T-helper 17 cell (primary cell): ENCODE measurements at places on chromosomes 7 and 10.

GRCh38 chr7:122951006-122951405 lies 44.5 kb downstream of the TAS2R16 start:
- no peak for DNase-seq

DNA sequence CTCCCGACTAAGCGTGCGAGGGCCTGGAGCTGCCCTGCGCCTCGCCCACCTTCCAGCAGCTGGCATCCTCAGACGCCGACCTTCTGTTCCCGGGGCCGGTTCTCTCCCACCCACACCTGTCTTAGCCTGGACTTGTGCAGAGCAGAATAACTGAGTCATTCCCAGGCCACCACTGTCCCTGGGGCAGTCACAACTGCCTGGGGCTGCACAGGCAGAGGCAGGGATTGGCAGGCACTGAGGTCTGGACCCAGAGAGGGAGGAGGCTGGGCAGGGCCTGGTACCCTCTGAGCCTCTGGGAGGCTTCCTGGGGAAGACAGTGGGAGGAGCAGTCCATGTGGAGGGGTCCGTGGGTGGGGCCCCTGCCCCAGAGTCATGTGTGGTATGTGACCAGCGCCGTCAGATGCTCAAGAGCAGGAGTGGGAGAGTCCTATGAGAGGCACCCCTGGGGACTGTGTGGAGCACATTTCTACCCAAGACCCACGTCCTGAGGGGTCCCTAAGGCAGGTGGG lies 74.3 kb downstream of the NKX6-2 start:
- no peak for DNase-seq

- DNase-seq: no peak
Measured at GRCh38 chr7:46486256-46487206, 565.5 kb upstream of the IGFBP3 start.

DNA sequence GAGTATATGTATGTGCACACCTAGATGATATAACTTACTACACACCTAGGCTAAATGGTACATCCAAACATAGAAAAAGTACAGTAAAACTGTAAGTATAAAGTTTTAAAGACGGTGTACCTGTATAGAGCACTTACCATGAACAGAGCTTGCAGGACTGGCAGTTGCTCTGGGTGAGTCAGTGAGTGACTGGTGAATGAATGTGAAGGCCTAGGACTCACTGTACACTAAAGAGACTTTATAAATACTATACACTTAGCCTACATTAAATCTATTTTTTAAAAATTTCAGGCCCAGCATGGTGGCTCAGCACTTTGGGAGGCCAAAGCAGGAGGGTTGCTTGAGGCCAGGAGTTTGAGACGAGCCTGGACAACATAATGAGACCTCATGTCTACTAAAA lies 195.3 kb downstream of the FZD1 start:
- no peak for DNase-seq

DNA sequence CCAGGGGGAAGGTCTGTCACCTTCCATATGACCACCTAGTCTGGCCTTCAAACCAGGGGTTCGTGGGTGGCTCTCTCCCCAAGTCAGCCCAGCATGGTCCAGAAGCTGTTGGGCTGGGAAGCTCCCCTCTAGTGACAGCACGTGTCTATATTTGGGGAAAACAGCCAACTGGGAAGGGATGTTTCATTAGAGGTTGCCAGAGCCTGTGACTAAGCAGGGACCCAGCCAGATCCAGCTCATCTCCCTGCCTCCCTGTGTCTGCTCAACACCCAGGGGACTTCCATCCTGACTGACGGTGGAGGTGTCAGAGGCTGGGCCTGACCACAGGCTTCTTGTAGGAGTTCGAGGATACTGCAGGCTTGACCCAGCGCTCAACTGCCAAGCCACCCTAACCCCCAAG lies 10.5 kb downstream of the STYXL1 start:
- no peak for DNase-seq

GRCh38 chr7:71497256-71497946 lies 365.5 kb downstream of the GALNT17 start:
- DNase-seq: no peak

DNA sequence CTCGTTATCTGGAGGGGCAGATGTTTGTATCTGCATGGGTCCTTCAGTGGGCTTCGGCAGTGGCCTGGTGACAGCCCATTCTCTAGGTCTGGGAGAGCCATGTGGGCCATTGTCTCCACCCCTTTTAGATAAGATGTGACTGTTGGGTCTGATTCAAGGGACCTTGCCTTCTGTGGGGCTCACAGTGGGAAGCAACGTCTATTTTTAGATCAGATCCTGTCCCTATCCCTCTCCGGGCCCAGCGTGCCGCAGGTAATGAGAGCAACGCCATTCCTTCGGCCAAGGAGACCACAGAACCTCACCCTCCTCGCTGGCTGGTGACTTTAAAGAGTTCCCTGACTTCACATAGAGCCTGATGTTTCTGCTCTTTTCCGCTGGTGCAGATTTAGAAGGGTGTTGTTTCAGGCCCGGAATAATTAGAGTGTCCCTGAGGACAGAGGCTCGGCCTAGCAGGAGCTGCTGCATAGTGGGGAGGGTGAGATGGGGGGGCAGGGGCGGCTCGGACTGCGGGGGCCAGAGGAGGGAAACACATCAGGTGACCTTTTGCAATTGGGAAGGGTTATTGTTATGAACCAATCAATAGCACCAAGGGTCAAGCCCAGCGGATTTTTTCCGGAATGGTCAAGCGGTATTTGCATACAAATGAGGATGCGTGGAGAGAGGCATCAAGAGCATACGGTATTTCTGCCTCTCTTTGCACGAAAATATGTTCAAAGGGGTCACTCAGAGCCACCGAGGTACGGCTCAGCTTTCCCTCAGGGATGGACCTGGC lies 503.0 kb upstream of the FOXK1 start:
- DNase-seq: no peak

DNA sequence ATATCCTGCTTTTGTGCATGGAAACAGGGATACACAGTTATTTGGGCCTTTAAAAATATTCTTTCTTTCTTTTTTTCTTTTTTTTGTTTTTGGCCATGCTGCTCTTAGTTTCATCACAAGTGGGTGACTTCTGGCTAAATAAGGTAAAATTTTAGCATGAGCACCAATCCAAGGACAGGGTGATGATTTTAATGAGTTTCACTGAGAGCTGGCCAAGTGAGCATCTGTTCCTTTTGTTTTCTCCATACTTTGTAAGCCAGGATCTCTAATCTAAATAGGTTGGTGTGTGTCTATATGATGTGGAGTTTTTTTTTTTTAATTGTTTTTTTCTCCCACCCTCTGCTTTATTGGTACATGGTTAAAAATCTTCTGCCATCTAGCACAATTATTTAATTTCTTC lies 106.8 kb downstream of the POLL start:
- no peak for DNase-seq

DNA sequence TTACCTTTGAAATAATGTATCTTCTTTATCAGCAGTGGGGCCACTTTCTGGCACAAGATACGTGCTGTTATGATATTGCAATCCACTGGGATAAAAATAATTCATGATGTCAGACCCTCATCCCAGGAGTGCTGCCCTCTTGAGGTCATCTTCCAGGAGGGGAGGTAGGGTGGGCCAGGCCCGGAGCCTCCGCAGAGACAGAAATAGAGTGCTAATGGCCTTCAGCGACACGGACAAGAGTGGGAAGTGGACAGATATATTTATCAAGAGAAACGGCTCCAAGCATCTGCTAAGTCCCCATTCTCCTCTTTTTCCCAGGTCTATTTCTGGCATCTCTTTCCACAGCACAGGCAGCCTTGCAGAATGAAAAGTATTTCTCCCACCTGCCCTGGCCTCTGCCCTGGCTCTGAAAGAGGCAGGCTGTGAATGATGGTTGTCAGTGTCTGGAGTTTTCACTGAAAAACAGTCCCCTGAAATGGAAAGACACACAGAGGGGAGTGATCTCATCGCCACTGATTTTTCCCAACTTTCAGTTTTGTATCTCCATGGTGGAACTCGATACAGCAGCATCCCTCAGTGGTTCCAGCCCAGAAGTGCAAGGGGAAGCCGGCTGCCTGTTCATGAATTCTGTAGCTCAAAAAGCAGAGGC lies 251.7 kb upstream of the MYO3A start:
- DNase-seq: no peak

DNA sequence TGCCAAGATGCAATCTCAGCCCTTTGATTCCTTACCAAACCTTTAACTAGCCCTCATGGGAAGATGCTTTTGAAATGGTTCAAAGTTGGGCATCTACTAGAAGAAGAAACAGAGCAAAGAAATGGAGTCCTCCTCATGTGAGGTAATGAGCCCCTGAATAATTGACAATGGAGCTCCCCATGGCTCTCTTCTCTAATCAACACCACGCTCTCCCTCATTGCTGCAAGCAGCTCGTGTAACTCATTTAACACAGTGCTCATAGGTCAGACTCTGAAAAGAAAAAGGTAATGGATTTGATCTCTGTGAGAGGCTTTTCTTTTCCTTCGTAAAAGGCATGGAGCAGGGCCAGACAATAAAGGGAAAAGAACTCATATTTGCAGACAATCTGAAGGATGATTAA lies 312.8 kb downstream of the PHTF2 start:
- DNase-seq: no peak

DNA sequence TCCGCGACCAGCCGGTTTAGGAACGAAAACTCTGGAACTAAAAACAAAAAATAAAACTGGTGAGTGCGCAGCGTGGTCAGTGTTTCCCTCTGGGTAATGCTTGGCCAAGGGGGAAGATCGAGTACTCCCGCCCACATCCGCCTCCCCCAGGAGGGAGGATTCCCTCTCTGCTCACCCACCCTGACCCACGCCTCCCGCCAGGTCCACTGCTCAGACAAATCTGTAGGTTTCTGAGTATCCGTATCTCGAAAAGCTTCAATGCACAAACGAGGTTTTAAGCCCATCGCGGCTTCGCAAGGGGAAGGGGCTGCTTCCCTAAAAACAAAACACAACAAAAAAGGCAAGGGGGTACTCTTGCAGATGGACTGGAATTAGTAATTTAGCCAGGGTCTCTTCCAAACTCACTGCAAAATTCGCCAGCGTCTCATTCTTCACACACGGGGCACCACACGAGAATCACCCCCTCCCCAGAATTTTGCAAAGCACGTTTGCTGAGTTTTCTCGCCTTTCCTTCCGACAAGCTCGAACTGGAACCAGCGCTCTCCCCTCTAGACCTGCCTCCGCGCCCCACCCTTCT lies 75.2 kb downstream of the INSIG1 start:
- DNase-seq: no peak

DNA sequence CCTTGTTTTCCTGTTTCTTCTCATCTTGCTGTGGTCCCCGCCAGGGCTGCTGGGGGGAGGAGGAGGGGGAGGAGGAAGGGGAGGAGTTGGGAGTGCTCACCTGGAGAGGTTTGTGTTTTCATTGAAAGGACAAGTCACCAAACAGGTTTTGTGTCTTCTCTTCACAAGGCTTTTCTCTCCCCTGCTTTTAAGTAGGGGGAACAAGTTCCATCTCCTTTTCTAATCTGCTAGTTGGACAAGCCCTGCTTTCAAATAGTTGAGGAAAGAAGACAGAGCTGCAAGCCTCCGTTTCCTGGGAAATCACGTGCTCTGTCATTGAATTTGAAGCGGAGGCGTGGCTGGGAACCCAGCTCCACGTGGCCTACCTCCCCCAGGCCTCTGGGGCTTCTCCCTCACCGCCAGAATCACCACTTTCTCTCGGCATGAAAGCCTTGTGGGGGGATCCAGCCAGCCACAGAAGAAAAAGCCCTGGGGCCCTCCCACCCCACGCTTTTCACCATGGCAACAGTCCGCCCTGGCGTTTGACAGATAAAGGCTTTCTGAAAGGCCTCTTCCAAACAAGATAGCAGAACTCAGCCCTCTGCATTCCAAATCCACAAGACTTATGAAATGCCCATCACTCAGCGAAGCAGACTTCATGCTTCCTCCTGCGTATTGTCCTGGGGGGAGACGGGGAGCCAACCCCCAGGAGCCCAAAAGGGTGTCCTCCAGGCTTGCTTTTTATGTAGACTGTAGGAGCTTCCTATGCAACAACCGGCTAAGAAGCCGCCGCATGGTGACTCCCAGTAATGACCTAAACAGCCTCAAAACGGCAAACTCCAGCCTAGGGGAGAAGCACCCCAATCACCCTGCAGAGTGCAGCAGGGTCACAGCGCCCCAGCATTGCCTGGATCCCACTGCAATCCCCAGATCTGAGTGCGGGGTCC lies 51.7 kb downstream of the PROSER2 start:
- DNase-seq: no peak

DNA sequence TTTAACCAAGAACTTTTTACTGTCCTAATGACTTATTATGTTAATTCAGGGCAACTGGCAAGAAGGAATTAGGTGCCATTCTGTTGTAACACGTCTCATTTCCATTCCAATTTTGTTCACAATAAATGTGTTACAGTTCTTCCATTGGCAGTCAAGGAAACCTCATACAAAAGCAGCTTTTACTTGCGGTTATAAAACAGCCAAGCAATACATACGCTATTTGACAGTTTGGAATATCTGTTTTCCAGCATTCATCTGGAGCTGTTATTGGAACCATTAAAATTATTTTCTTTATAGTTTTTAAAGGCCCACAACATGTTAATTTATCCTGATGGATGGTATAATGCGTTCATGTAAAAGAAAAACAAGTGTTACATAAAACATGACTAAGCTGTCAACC lies 33.3 kb downstream of the MTERF1 start:
- DNase-seq: no peak

DNA sequence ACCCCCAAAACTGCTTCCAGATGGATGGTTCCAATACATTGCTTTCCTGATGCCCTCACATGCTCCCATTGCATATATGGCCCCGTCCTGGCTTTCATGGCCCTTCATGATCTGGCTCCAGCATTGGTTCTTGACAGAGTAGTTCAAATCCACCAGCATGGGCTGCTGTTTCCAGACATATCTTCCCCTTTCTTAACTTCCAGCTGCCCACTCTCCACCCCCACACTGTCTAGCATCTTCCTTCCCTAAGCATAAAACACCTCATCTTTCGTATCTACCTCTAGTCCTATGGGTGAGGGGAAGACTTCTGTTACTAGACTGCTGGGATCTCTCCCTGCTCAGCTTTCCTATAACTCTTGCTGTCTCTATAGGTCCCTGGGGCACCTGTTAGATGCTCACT lies 13.2 kb upstream of the GOLGA7B start:
- DNase-seq: no peak

DNA sequence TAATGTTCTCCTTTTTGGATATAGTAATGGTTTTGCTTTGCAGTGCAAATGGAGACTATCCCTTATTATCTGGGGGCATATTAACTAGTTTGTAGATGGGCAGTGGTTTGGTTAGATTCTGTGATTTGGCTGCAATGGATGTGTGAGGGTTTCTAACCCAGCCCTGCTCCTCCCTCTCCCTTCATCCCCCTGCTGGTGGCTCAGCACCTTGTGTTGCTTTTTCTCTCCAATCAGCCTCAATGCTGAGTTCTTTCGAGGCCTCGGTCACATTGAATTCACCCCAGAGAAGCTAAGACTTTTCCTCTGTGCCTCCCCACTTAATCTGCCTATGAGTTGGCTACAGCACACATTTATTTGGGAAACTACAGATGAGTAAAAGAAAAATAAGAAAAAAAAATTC lies 120.0 kb downstream of the MALRD1 start:
- DNase-seq: no peak
